ENCODE measurements at places on chromosomes 11 and 22.

DNA sequence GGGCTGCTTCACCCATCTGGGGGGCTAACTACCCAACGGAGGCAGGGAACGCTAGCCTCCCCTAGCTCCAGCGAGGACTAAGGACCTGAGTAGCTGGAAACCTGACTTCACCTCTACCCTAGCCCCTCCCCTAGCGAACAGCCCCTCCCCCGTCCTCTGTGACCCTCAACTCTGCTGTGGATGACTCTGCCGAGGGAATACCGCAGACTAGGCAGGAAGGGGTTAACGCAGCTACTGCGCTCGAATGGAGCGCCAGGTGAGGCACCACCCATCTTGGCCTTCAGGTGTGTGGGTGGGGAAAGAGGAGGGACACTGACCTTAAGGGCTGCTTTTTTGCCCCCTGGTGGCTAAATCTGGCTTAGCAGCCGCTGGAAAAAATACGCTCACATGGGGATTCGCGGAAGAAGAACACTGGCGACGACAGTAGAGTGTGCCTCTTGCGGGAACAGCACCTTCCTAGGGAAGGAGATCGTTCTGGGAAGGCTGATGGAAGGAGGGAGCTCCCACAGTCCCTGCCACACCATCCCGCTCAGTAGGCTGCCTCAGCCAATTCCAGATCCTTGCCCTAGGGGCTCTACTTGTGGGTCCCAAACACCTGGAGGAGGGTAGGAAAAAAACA, 4.5 kb upstream of the BCL9L start:
- DNase-seq, result peak; percentile 87

- no peak for DNase-seq
Observed at GRCh38 chr11:117869604-117870003, 6.9 kb downstream of the FXYD6 start.

DNA sequence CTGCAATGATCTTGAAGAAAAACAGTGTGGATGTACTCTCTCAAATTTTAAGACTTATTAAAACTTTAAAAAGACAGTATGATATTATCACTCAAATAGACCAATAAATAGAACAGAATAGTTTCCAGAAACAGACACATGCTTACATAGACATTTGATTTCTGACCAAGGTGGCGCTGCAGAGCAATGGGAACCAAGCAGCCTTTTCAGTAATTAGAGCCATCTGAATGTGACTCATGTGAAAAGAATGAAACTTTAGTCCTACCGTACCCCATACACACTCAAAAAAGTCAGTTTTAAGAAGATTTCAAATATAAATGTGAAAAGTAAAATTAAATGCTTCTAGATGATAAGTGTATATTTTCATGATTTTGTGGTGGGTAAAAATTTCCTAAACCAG, 74.2 kb upstream of the MS4A8 start:
- no peak for DNase-seq

- no peak for DNase-seq
Observed at GRCh38 chr11:3153291-3153861, 11.7 kb downstream of the OSBPL5 start.

GRCh38 chr22:38228873-38229740, 27.3 kb downstream of the MAFF start:
- no peak for DNase-seq

DNA sequence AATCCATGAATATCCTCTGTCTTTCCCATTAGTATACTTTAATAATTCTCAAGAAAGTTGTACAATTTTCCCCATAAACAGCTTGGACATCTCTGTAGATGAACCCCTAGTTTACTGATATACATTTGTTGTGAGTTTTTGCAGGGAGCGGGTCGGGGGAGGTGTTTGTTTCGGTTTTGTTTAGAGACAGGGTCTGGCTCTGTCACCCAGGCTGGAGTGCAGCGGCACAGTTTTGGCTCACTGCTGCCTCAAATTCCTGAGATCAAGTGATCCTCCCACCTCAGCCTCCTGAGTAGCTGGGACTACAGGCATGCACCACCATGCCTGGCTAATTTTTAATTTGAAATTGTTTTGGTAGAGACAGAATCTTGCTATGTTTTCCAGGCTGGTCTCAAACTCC, 57.6 kb downstream of the IGLL5 start:
- no peak for DNase-seq

- no peak for DNase-seq
Observed at GRCh38 chr11:69878144-69878883, 59.1 kb upstream of the FGF3 start.

DNA sequence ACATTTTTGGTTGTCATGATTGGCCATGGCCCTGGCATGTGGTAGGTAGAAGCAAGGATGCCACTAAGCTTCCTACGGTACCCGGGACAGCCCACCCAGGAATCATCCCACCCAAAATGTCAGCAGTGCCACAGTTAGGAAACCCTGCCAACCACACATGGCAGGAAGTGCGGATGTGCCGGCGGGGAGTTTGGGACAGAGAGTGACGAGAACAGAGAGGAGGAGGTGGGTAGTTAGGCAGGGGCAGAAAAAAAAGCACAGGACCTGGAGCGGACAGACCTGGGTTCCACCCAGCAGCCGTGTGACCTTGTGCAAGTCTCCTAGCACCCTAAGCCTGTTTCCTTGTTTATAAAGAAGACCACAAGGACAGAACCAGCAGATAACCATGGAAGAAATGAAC, 3.3 kb downstream of the SPI1 start:
- DNase-seq, result no peak

DNA sequence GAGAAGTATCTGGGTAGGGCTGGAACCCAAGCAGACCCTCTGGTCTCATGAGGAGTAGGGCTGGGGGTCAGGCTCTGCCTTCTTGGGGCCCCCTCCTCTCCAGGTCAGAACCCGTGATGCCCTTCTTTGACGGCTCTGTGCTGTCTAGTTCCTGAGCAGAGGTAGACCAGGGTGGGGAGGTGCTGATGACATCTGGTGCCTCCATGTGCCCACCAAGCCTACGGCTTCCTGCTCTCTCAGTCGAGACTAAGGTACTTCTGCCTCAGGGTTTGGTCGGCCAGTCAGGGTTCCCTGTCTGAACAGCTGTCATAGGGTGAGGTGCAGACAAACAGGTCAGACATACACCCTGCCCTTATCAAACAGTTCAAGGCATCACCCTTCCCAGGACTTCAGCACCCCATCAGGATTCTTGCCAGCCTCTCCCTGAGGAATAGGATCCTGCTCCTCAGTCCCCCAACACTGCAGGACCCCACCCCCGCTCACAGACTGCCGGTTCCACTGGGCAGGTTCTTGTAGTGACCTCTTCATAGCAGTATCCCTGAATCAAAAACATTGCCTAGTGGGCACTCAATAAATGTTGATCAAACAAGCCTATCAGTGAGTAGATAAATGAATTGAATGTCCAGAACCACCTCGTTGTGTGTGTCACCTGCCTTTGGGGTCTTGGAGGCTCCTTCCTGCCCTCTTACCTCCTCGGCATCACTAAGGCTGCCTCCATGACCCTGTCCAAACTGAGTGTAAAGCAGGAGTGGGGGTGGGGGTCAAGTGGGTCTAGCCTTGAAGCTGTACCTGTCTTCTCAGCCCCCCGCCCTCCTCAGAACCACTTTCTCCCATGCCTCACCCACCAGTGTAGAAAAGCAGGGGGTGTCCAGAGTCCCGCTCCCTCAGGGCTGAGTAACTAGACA, 158.2 kb downstream of the BUD13 start:
- DNase-seq, result no peak

DNA sequence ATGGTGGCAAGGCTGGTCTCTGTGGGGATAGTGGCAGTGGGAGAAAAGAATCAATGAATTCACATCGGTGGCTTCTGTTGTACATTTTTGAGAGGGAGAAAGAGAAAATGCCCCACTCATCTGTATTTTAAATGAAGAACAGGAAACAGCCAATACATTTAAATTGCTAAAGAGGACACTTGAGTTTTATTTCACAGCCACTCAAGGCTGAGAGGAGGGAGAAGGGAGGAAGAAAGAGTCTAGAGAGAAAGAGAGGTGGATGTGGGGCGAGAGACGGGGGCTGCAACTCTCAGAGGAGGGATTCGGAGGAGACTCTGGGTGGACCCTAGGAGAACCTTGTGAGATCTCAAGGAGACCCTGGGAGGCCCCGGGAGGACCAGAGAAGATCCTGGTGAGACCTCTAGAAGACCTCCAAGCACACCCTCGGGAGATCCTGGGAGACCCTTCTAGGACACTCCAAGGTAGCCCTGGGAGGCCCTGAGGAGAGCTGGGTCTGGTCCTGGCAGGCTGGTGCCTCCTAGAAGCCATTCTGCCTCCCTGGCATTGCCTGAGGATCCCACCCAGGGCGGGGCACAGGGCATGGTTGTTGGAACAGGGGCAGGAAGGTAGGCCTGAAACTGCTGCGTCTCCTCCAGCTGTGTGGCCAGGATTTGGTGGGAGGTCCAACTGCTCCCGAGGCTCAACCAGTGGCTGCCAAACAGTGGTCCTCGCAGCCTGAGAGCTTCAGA, 91.0 kb upstream of the SHISAL1 start:
- no peak for DNase-seq

DNA sequence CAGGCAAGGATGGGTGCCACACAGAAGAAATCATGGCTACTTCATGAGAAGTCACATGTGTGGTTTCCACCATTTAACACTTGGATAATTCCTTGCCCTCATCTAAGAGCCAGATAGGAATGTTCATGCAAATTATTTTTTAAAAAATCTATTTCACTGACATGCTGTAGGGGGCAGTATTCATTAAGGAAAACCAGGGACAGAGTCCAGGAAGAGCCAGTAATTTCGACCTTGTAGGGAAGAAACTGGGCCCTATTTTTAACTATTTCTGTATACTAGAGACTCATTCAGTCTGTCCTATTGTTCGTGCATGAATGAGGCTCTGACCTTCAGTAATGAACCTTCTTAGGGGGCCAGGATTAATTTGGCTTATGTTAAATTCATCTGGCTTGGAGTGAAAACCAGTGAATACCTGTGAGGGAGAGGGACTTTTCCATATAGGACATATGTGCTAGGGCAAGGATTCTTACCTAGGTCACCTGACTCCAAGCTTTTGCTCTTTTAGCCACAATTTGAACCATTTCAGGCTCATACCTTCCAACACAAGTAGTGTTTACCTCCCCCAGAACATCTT, 192.7 kb downstream of the NAV2 start:
- no peak for DNase-seq

DNA sequence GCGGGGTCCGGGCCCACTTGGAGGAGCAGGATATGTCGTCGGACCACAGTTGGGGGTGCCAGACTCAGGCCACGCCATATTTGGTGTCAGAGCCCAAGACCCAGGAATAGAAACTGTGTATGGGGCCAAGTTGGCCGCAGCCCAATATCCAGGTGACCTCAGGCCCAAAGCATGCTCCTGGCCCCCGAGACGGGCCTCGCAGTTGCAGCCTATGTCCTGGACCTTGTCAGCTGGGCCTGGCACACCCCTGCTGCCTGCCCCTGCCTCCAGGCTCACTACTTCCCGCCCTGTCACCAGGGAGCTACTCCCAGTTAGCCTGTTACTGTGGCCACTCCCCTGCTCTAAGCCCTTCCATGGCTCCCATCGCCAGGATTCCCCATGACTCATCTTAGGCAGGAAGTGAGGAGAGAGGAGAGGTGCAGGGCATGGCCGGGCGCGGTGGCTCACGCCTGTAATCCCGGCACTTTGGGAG, 23.1 kb downstream of the A4GALT start:
- no peak for DNase-seq

DNA sequence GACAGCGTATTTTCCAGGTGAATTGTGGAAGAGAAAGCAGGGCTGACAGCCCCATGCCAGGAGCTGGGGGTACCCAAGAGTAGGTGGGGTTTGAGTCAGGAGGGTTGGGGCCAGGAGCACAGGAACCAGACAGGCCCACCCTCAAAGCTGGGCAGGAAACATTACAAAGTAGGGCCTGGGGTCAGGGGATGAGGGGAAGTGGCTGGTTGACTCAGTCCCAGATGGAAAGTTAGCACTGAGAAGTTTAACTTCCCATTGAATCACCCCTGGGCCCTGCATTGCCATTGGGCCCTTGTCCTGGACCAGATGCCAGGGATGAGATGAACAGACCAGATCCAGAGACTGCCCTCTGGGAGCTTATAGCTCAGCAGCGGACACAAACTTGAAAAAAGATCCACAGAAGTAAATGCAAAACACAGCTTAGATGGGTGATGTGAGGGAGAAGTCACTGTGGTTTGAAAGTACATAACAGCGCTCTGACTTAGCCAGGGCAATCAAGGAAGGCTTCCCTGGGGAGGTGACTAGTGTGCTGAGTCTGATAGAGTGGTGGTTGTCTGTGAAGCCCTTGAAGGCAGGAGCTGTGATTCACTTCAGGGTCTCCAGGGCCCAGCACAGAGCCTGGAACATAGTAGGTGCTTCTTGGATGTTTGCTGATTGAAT, 2.2 kb downstream of the MAFF start:
- no peak for DNase-seq

DNA sequence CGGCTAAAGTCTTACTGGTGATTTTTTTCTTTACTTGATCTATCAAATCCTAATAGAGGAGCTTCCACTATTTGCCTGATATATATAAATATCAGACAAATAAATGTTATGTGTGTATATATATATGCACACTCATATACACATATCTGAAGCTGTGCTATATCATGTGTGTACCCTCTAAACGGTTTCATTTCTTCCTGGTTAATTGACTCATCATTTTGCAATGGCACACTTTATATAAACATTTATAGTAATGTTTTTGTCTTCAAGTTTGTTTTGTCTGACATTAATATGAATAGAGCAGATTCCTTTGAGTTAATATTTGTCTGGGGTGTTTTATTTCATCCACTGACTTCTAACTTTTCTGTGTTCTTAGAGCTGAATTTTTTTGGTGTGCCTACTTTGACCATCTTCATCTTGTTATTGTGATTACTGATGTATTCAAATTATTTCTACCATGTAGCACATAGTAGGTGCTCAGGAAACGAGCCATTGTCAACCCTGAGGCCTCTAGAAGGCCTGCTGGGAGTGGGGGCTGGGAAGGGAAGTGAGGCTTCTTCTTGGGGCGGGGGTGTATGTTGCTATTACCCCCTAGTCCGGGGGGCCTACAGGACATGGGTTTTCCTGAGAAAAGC, 82.6 kb downstream of the LRRC32 start:
- DNase-seq, result no peak

DNA sequence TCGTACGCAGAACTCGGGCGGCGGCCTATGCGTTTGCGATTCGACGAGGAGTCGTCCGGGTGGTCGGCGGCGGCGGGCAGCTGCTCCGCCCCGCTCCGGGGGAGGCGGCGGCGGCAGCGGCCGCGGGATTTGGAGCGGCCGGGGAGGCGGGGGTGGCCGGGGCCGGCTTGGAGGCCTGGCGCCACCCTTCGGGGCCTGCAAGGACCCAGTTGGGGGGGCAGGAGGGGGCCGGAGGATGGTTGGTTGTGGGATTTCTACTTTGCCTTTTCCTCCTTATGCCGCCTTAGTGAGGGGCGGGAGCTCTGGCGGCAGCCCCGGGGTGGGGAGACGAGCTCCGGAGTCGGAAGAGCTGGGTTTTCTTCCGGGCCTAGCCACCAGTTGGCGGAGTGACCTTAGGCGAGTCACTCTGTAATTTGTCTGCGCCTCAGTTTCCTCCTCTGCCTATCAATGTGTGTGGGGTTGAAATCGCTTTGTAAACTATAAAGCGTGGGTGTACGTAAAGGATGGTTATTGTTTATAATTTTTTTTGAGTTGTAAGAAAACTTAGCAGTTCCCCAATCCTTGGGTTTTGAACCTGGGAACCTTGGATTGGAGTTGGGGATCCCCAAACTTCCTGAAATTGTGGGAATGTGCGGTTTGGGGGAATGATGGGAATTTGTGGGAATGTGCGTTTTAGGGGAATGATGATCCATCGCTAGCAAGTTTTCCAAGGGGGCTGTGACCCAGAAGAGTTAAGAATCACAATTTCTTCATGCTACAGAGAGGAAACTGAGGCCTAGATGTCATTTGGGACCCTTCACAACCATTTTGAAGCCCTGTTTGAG, 679 bp downstream of the TUG1 start:
- no peak for DNase-seq

GRCh38 chr22:48403521-48404403, 1423.9 kb downstream of the BRD1 start:
- DNase-seq, result no peak

Measured in naive thymus-derived CD8-positive, alpha-beta T cell (primary cell).